ENCODE measurements at places on chromosomes 12 and 14.
A peak's percentile ranks its signal among the peaks of the same experiment; 100 is the strongest.

DNA sequence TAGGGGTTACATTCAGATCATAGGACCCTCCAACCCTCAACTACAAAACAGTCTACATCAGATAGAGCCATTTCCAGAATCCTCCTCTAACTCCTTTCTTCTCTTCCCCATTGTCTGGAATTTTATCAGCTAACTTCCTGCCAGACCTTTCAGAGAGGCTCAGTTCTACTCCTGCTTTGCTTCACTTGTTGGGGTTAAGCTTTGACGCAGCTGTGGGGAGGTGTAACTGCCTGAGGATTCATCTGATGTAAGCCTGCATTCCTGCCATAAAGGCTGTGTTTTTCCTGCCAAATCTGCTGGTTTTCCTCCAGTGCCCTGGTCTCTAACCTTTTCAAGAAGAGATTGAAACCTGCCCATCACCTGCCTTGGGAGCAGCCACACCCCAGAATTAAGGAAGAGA, 16.9 kb downstream of the DHRS2 start:
- DNase-seq, result no peak

DNA sequence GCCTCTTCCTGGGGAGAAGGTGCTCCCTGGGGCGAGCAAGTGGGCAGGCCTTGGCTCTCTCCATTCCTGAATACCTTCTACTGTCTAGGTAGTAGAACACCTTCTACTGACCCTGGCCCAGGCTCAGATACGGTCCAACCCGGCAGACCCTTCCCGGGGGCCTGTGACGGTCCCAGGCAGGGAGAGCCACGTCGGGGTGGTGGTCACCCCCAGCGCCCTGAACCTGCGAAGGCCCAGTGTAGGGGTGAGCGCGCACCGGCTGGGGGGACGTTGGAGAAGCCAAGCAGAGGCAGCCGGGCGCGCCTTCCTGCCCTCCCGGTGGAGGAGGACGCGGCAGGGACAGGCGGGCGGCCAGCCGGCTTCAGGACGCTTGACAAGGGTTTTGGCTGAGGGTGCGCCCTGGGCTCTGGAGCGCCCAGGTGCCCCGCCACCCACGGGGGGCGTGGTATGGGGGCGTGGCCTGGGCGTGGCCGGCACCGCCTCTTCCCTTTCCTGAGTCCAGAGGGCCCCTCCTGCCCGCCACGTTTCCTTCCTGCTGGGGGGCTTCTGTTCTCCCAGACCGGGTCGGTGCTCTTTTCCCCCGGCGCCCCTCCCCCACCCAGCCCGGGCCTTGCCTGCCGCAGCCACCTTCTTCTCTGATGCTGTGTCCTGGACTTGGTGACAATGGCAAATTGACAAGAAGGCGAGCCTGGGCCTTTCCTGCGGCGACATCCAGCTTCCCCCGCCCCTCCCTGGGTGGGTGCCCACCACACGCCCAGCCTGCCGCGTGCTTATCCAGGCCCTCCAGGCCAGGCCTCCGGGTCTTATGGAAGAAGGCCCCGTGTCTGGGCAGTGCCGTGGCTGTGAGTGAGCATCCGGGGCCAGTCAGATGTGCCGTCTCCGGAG, 24.5 kb upstream of the PPP1R13B start:
- DNase-seq, result peak; percentile 70

GRCh38 chr14:103519837-103520212, 2.8 kb downstream of the CKB start:
- no peak for DNase-seq

- DNase-seq, result no peak
Measured at GRCh38 chr12:32198555-32198954, 91.9 kb downstream of the BICD1 start.

DNA sequence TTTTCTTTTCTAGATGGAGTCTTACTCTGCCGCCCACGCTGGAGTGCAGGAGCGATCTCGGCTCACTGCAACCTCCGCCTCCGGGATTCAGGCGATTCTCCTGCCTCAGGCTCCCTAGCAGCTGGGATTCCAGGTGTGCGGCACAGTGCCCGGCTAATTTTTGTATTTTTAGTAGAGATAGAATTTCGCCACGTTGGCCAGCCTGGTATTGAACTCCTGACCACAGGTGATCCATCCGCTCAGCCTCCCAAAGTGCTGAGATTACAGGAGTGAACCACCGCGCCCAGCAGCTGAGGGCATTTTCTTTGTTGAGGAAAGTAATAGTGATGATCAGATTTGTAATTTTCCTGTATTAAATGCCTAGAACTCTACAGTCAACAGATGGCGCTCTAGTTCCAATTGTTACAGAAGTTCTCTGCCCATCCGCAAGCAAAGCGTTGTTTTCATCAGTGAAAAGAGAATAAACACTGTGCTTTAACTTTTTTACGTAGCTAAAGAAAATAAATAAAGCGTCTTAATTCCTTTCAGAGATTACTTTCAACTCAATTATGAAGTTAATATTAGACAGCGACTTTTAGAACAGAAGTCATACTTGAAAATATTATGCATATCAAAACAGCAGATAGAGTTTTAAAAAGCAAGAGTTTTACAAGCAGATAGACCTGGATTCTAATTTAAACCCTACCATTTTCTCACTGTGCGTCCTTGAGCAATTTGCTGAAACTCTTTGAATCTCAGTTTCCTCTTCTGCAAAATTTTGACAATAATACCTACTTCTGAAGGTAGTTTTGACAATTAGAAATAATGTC, 335.1 kb downstream of the DUSP6 start:
- peak; percentile 93 for DNase-seq

GRCh38 chr14:104826861-104827176, 25.9 kb downstream of the ZBTB42 start:
- no peak for DNase-seq

DNA sequence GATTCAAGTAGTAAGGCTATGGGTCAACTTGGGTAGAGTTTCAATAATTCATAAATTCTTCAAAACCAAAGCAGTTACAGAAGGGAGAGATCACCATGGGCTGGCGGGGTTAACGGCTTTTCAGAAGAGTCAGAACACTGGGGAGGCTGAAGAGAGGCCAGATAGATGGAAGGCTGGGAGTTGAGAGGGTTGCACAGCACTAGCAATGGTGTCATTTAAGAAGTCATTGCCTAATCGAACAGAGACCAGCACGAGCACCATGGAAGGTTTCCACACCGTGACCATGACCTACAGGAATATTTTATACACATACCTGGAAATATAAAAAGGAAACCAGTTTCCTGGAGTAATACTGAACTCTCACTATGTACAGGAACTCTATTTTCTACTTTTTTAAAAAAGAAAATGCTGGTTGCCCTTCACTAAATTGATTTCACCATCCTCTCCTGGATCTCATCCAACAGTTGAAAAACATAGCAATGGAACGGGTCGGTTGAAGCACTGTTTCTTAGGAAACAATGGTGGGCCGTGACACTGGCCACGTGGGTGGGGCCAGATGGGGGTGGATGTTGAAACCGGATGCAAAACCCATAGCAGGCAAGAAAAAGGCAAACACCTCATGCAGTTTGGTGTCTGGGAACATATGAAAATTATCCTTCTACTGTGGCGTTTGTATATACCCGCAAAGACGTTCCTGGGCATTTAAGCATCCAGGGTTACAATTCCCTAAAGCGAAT, 38.0 kb upstream of the RIN3 start:
- peak; percentile 35 for DNase-seq

GRCh38 chr12:19726592-19726991, 287.3 kb downstream of the AEBP2 start:
- DNase-seq, result no peak

GRCh38 chr12:10001171-10001776, 2.4 kb upstream of the CLEC1B start:
- peak; percentile 58 for DNase-seq

GRCh38 chr12:29843036-29843435, 59.3 kb upstream of the TMTC1 start:
- DNase-seq, result no peak

DNA sequence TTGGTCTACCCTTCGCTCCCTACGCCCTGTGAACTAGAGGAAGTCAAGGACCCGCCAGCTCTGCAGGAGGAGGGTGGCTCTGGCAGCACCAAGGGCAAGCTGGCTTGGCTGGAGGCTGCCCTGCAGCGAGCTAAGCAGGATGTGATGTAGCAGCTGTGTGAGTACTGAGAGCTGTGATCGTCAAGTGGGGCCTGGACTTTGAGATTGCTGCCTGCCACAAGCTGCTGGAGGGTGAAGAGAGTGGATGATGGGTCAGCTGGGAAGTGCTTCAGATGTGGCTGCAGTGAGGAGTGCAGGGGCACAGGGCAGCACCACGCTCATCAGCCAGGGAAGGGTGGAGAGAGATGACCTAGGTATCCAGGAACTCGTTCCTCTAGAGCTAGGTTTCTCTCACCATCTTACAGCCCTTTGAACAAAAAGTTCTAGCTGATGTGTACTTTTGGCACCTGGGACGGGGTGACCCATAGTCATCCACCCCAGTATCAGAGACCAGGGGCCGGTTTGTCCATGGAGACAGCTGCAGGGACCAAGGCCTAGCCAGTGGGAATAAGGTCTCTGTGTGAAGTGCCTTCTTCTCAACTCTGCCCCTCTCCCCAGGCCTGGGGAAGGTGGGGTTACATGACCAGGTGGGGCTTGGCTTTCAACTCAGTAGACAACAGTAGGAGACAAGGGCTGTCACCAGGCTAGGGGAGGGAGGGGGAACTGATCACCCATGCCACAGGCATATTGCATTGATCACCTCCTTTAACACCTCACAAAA, 3.2 kb downstream of the KRT86 start:
- DNase-seq, result no peak

GRCh38 chr12:1919284-1919683, 832 bp upstream of the CACNA2D4 start:
- no peak for DNase-seq

GRCh38 chr12:110639336-110640141, 25.6 kb downstream of the TCTN1 start:
- peak; percentile 23 for DNase-seq

Measured in hematopoietic multipotent progenitor cell treated with erythropoietin and hydrocortisone succinate and interleukin-3 and kit ligand, for 6 days (in vitro differentiated cells).